ENCODE measurements at places on chromosomes 16 and 17.

DNA sequence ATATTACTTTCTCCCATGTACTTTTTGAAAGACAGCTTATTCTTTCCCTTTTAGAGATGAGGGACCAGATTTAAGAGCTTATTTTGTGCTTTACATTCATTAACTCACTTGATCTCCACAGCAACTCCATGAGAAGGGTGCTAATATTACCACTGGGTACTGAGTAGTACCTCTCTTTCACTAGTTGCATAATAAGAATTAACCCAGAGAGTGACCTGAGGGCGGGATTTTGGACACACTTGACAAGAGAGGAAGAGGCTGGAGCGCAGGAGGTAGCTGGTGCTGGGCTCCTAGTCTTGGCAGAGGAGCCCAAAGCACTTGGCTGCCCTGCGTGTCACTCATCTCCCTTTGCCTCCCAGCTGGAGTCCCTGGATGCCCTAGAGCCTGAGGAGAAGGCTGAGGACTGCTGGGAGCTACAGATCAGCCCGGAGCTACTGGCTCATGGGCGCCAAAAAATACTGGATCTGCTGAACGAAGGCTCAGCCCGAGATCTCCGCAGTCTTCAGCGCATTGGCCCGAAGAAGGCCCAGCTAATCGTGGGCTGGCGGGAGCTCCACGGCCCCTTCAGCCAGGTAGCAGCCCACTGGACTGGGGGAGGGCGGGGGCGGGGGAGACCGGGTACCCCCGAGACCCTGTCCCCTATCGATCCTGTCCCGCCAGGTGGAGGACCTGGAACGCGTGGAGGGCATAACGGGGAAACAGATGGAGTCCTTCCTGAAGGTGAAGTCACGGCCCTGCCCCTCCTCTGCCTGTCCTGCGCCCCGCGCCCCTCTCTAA, 1.7 kb upstream of the MAZ start:
- peak; percentile 76 for DNase-seq

DNA sequence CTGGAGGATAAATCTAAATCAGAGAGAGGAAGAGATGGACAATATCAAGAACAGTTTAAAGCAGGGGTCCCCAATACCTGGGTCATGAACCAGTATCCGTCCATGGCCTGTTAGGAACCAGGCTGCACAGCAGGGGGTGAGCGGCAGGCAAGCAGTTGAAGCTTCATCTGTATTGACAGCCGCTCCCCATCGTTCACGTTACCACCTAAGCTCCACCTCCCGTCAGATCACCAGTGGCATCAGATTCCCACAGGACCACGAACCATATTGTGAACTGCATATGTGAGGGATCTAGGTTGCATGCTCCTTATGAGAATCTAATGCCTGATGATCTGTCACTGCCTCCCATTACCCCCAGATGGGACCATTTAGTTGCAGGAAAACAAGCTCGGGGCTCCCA, 226.5 kb downstream of the SLC39A11 start:
- DNase-seq = no peak

- no peak for DNase-seq
Observed at GRCh38 chr16:67666032-67666551, 458 bp downstream of the ENKD1 start.

GRCh38 chr17:50269477-50270434, 4.5 kb upstream of the TMEM92 start:
- DNase-seq = peak; percentile 85

- DNase-seq = no peak
Observed at GRCh38 chr17:74250324-74250995, 23.6 kb upstream of the DNAI2 start.

GRCh38 chr16:50326835-50327465, 41.8 kb downstream of the BRD7 start:
- no peak for DNase-seq

DNA sequence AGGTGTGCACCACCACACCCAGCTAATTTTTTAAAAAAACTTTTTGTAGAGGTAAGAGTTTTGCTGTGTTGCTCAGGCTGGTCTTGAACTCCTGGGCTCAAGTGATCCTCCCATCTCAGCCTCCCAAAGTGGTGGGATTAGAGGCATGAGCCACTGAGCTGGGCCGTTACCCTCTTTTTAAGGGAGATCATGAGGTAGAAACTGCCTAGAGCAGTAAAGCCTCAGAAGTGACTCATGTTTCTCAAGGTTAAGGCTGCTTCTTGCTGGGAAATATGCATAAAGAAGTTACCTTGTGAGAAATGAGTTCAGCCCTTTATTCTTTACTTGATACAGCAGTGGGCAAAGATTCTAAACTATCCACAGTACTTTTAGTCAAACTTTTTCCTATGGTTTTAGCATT, 38.2 kb downstream of the GRB2 start:
- no peak for DNase-seq

Data from left lung (tissue), 14 donors.